ENCODE measurements at places on chromosomes 12 and 14. TPM values are rescaled to one million over a fixed set of nuclear protein-coding genes. Genes with fewer than 3 reads are reported as not detected.

Gene FLVCR2
- 13.3 TPM for total RNA-seq

Gene CD69
- total RNA-seq = not detected

Gene IFNG-AS1
- not detected for total RNA-seq

Gene RPL36AL
- total RNA-seq = 409 TPM

Gene CKB
- 157 TPM for total RNA-seq

Gene KRT74
- not detected for total RNA-seq

Gene SLC17A8
- not detected for total RNA-seq

Gene DPPA3
- total RNA-seq = not detected

Gene TSPAN19
- not detected for total RNA-seq

Gene TMEM121
- total RNA-seq = 7.9 TPM

Gene DDX23
- 84.0 TPM for total RNA-seq

Gene HSPA2
- total RNA-seq = 39.9 TPM

Gene PARPBP
- total RNA-seq = 19.5 TPM

Gene ABCC9
- 0.02 TPM for total RNA-seq

Gene VRK1
- 26.1 TPM for total RNA-seq

Gene RIPK3
- not detected for total RNA-seq

Gene NTF3
- total RNA-seq = not detected

Gene HNF1A
- 2.8 TPM for total RNA-seq

Gene OR6C4
- total RNA-seq = not detected

Gene CCNB1IP1
- total RNA-seq = 34.9 TPM

Gene OR4E2
- not detected for total RNA-seq

Gene TAS2R7
- not detected for total RNA-seq

All from A549 treated with dexamethasone at 1 μM for 4 hours (cell line).